ENCODE measurements at places on chromosomes 5 and 9.

DNA sequence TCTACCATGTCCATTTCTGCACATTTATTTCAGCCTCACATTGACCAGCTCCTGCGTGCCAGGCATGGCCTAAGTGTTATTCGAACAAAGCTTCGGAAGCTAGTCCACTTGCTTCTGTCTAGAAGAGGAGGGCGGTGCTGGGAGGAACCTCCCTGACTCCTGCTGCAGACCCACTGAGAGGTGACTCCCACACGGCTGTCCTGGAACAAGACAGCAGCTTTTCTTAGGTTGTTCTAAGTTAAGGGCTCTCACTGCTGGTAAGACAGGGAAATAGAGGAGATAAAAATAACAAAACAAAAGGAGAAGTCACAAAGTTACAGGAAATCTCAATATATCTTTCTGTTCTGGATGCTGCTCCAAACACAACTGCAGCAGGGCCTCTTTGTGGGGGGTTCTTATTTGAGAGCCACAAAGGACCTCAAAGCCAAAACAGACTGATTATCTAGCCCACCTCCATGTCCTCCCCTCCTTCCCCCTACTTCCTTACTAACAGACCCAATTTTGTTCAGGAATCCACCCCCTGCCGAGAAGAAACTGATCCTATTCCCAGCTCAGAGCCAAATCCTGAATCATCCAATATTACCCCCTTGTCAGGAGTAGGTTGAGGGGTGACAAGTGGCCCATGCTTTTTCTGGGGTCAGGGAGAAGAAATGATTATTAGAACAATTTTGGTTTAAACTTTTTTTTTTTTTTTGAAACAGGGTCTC lies 28.4 kb upstream of the KCNIP1 start:
- DNase-seq, result no peak

DNA sequence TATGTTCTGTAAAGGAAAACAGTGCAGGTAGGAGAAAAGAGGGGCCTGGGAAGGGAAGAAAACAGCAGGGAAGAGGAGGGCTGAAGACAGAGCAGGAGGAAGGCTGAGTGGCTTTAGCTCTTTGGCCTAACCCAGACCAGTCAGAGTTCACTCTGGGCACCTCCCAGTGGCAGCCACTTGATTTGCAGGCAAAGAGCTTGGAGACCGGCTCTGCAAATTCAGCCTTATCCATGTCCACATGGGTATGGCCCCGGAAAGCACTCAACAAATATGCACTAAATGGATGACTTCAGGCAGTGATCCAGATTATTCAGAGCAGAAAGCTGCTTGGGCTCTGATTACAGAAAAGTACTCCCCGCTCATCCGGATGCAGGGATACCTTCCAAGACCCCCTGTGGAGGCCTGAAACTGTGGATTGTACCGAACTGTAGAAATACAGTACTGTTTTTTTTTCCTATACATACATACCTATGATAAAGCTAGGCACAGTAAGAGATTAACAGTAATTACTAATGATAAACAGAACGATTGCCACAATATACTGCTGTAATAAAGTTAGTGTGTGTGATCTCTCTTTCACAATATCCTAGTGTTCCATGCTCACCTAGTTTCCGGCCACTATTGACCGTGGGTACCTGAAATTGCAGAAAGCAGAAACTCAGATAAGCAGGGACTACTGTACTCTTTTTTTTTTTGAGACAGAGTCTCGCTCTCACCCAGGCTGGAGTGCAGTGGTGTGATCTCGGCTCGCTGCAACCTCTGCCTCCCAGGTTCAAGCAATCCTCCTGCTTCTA lies 4.6 kb upstream of the RNU6ATAC start:
- DNase-seq, result no peak

- no peak for DNase-seq
Observed at GRCh38 chr5:154298065-154298464, 107.5 kb downstream of the GALNT10 start.

GRCh38 chr9:127862075-127863011 lies 7.9 kb upstream of the ENG start:
- DNase-seq, result no peak

- no peak for DNase-seq
Observed at GRCh38 chr9:34662526-34663302, at the start of gene CCL27. Gene CCL27, minus strand, starts transcription at chr9:34662657. Its CDS starts 24 bp downstream, at chr9:34662633.

- no peak for DNase-seq
Observed at GRCh38 chr5:34621277-34622097, 34.6 kb upstream of the RAI14 start.

DNA sequence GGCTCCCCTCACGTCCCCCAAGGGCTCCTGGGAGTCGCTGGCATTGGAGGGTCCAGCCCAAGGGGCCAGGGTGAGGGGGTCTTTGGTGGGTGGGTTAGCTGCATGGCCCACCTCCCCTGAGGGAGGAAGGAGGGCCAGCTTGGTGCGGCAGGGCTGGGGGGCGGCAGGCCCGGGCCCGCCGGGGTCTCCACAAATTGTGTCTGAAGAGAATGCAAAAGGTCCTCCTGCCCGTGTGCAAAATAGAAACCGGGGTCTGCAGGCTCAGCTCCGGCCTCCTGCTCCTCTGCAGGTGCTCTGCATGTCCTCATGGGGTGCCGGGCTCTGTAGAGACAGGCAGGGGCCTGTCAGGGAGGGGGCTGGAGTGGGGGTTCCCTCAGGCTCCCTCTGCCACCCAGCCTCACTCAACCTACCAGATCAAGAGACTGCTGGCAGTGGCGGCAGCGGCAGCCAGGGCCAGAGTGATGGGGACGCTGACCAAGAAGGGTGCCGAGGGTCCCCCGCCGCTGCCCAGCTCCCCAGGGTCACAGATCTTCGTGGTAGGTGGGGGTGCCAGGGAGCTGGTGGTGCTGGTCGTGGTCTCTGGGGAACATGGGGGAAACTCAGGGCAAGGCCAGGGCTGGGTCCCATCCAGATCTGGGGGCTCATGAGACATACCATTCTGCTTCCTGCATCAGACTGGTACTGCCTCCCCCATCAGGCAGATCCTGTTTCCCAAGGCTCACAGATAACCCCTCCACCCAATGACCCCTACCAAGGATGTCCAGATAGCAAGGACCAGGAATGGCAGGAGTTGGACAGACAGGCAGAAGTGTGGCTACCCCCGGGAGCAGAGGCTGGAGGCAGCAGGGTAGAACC lies 29.2 kb upstream of the ENHO start:
- DNase-seq, result no peak

DNA sequence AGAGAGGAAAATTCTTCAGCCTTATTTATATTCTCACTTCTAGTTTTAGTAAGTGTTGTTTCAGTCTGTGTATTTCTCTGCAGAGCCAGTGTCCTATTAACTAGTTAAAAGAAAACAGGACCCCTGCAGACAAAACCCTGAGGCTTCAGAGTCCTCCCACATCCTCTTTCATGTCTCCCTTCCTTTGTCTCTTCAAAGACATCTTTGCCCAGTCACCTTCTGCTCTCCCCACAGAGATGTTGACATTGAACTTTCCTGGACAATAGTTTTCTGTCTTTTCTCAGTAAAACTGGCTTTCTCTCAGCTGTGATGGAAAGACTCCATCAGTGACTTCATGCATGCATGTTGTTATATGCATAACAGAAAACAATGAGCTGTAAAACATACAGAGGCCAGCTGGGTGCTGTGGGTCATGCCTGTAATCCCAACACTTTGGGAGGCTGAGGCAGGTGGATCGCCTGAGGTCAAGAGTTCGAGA lies 20.2 kb downstream of the GRAMD2B start:
- no peak for DNase-seq

DNA sequence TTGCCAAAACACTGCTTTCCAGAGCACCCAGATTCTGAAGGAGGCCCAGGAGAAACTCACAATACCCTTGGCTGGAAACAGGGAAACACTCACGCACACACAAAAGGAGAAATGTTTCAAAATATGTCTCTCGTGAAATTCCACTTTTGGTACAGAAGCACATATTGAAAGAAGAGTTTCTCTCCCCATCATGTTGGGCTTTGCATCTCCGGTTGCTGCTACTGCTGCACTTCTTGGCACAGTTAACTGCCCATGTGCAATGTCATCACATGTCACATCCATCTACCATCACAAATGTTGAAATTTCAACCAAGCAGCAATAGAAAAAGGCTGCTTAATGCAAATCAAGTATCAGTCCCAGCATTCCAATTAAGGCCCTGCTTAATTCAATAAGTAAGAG lies 72.1 kb downstream of the ABCA1 start:
- no peak for DNase-seq

GRCh38 chr9:100739208-100739607 lies 161.3 kb downstream of the CAVIN4 start:
- DNase-seq, result no peak

DNA sequence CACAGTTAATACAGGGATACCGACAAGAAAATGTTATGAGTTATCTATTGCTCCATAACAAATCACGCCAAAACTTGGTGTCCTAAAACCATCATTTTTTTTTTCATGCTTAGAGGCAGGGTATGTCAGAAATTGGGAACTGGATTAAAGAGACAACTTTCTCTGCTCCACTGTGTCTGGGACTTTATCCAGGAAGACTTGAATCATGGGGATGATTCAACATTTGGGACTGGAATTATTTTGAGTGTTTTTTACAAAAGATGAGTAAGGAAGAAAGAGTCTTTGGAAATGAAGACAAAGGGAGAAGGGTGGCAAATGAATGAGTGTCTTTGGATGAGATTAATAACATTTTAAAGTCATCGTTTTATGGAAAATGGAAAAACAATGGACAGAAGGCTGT lies 1883.7 kb upstream of the C9orf72 start:
- no peak for DNase-seq

- DNase-seq, result no peak
Observed at GRCh38 chr5:122772446-122772845, 2.4 kb upstream of the SNX2 start.

- no peak for DNase-seq
Observed at GRCh38 chr5:113507601-113508000, 5.9 kb upstream of the YTHDC2 start.

- no peak for DNase-seq
Observed at GRCh38 chr9:122192914-122193525, 33.3 kb downstream of the MORN5 start.

GRCh38 chr5:107646418-107646817 lies 24.3 kb downstream of the EFNA5 start:
- DNase-seq, result no peak

DNA sequence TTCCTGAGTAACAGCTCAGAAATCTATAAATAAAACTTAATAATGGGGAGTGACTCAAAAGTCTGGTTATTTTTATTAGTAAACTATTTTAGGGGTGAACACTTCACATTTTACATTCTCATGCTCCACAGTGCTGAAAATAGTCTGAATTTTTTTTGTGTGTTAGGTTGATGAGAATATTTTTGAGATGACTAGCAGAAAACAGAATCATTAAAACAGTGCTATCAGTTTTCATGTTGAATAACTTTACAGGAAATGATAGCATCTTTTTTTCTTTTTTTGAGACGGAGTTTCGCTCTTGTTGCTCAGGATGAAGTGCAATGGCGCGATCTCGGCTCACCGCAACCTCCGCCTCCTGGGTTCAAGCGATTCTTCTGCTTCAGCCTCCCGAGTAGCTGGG lies 60.3 kb downstream of the TMC1 start:
- no peak for DNase-seq

DNA sequence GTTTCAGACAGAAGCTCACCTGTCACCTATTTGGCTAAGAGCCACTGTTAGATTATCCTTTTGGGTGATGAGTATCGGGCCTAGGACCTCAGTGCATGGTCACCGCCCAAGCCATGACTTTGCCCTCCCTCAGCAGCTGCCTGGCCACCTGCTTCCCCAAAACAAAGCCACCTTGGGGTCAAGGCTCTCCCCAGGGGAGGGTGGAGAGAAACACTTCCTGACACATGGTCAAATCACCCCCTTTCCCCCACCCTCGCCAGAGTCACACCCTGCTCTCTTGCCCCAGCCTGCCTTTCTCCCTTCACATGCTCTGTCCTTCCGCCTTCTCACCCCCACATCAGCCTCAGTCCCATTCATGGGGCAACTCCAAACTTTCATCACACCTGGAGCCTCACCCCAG lies 1.7 kb upstream of the HBEGF start:
- DNase-seq, result no peak

- DNase-seq, result no peak
Observed at GRCh38 chr9:131246618-131247017, 29.7 kb downstream of the FAM78A start.

- DNase-seq, result no peak
Observed at GRCh38 chr9:4293293-4293941, 6.5 kb downstream of the GLIS3 start.

DNA sequence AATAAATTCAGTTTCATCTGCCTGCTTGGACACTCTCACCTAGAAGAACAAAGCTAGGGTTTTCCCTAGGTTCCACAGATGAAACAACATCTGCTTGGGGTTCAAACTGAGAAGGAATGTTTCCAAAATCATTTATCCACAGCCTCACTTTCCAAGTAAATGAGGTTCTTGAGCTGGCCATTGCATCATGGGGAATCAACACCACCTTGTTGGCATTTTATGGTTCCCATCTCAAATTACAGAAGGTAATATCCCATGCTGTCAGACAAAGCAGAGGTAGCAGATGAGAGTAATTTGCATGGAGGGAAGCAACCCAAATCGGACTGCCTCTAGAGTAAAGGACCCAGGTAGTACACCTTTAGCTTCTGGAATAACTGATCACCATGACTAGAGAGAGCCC lies 10.5 kb upstream of the NR4A3 start:
- no peak for DNase-seq

DNA sequence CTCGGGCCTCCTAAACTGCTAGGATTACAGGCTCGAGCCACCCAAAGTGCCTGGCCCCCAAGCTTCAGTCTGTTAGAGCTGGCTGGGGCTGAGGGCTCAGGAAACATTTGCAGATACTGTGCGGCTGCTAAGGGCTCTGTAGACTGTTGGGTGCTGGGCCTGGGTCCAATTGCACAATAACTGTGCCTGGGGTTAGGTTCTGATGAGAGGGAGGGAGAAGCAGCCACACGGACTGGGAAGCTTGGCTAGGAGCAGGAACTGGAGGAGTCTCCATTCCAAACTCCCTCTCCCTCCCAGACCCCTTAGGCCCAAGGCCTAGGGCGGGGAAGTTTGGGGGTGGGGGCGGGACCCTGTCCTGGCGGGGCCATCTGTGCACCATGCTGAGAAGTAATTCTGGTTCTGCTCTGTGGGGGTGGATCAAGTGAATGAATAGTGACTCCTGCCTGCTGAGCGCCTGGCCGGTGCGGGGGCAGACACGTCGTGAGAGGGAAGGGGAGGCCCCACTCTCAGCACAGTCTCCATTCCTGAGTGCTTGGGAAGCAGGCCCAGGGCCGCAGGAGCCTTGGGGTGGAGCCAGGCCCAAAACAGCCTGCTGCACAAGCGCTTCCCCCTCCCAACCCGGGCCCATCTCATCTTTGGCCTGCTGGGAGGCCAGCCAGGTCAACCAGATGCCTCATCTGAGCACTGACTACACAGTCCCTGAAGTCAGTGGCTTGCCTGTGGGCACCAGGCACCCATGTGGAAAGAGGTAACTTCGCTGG lies 1.5 kb downstream of the ASS1 start:
- DNase-seq, result no peak

DNA sequence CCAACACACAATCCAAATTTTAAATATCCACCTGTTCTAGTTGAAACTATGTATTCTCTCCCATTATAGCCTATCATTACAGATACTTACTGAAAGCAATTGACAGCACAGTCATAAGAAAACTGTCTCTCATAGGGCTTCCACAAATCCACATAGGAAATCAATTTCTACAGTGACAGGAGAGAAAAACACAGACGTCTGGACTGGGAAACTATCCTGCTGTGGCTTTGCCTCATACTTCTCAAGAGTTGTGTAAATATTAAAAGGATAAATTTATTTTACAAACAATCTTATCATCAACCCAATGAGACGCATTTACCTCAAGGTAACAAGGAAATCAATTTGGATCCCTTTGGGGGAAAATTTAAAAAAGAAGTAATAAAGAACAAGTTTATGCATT lies 517.5 kb downstream of the EFNA5 start:
- DNase-seq, result no peak

Measured in stimulated activated CD8-positive, alpha-beta memory T cell treated with anti-CD3 and anti-CD28 coated beads, Interleukin-15, amount 100 ng/mL, for 48 hours (primary cell).